Activated naive CD4-positive, alpha-beta T cell treated with anti-CD3 and anti-CD28 coated beads, Interleukin-2, amount 10 ng/mL, durations not matched to agents 5 hours and 36 hours (primary cell): ENCODE measurements at places on chromosomes 11 and 22. TPM values are rescaled to one million over a fixed set of nuclear protein-coding genes. Genes with fewer than 3 reads are reported as not detected.

VSIG10L2 gene
- total RNA-seq: not detected

GSTT2 gene
- not detected for total RNA-seq

GGT1 gene
- 30.8 TPM for total RNA-seq

OR10D3 gene
- not detected for total RNA-seq

OTOG gene
- not detected for total RNA-seq

LGALS1 gene
- total RNA-seq: 732 TPM

MMP13 gene
- not detected for total RNA-seq

SCN3B gene
- total RNA-seq: 0.05 TPM

SAA1 gene
- total RNA-seq: not detected

ALG8 gene
- total RNA-seq: 42.9 TPM

DUSP8 gene
- total RNA-seq: 0.91 TPM

FOLR2 gene
- total RNA-seq: not detected

PATE4 gene
- total RNA-seq: not detected

TIGD3 gene
- total RNA-seq: 0.75 TPM

CCDC15 gene
- total RNA-seq: 7.9 TPM

MADD gene
- 91.9 TPM for total RNA-seq
